Adipose tissue (tissue), 3 donors: ENCODE measurements at places on chromosomes 13 and 19. TPM values are rescaled to one million over a fixed set of nuclear protein-coding genes. Genes with fewer than 3 reads are reported as not detected.

The TMC4 gene
- 44.8 TPM for polyA plus RNA-seq

The ESD gene
- polyA plus RNA-seq: 171 TPM

The GFY gene
- polyA plus RNA-seq: not detected

The CATSPERD gene
- not detected for polyA plus RNA-seq

The KIR2DL1 gene
- not detected for polyA plus RNA-seq

The CLEC11A gene
- polyA plus RNA-seq: 4.8 TPM

The ACOD1 gene
- polyA plus RNA-seq: 0.33 TPM

The FCAR gene
- polyA plus RNA-seq: 10.1 TPM

The ZNF575 gene
- 0.53 TPM for polyA plus RNA-seq

The ZNF491 gene
- polyA plus RNA-seq: 0.22 TPM

The ATP7B gene
- polyA plus RNA-seq: 3.2 TPM

The SMIM17 gene
- polyA plus RNA-seq: not detected

The USHBP1 gene
- 2.5 TPM for polyA plus RNA-seq

The PCDH9 gene
- polyA plus RNA-seq: 0.49 TPM

The TNNT1 gene
- 16.5 TPM for polyA plus RNA-seq

The ENOX1 gene
- polyA plus RNA-seq: 0.71 TPM

The ZIM2 gene
- not detected for polyA plus RNA-seq

The TRAPPC6A gene
- 43.9 TPM for polyA plus RNA-seq

The C5AR1 gene
- 26.9 TPM for polyA plus RNA-seq

The CD79A gene
- polyA plus RNA-seq: not detected
